ENCODE measurements at places on chromosomes 11 and 22. TPM values are rescaled to one million over a fixed set of nuclear protein-coding genes. Genes with fewer than 3 reads are reported as not detected.
A peak's percentile ranks its signal among the peaks of the same experiment; 100 is the strongest.

Gene EPS8L2
- total RNA-seq: 127 TPM

Gene NTM
- total RNA-seq: not detected

Gene DLG2
- total RNA-seq: 0.58 TPM

GRCh38 chr11:107196732-107197131 is 178.5 kb upstream of the GUCY1A2 start:
- H3K4me1 ChIP-seq: no peaks in the 10 kb centered on the region
- H3K36me3 ChIP-seq: no peaks in the 10 kb centered on the region
- peaks cover 5% of the 10 kb centered on the region for H3K27me3 ChIP-seq
- DNase-seq: peak; percentile 23
- no peak overlapping the region for H3K27ac ChIP-seq
- H3K4me3 ChIP-seq: no peak overlapping the region

- no peak overlapping the region for H3K4me3 ChIP-seq
- DNase-seq: no peak
- H3K4me1 ChIP-seq: peaks cover 3% of the 10 kb centered on the region
- H3K27me3 ChIP-seq: peaks cover 14% of the 10 kb centered on the region
- no peak overlapping the region for H3K27ac ChIP-seq
- no peaks in the 10 kb centered on the region for H3K36me3 ChIP-seq
Observed at GRCh38 chr11:64726211-64726641, 3.2 kb upstream of the NRXN2 start.

DNA sequence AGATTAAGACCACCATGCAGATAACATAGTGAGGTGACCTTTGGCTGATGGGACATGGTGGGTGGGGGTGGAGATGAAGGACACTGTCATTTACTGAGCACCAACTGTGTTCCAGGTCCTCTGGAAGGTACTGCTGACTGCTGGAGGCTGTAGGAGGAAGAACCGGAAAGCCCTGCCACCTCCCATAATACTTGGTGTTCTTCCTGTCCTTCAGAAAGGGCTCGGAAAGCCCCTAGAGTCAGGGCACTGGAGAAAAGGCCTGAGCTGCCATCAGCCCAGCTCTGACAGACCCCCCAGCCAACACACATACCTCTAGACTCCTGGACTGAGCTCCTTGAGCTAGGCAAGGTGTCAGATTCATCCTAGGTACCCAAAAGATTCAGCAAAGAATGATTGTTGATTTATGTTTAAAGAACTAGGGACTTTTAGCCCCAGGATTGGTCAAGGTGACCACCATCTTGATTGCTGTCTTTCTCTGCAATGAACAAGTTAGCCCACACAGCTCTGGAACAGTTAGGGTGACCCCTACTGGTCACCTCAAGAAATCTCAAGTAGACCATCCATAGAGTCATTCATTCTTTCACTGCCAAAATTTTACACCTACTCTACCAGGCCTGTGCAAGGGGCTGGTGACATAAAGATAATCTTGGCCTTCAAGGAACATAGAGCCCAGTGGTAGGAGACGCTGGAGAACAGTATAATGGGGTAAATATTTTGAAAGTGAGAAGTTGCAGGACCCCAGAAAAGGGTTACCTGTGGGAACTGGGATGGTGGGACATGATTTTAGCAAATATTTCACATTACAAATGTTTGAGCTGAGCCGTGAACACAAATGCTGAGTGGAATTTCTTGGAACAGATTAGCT is 39.4 kb downstream of the IRAG1 start:
- DNase-seq: peak; percentile 62
- no peaks in the 10 kb centered on the region for H3K27me3 ChIP-seq
- no peak overlapping the region for H3K4me3 ChIP-seq
- H3K27ac ChIP-seq: no peak overlapping the region

GRCh38 chr22:46018859-46019258 is 41.9 kb upstream of the WNT7B start:
- H3K27ac ChIP-seq: peak overlapping the region; percentile 72
- H3K36me3 ChIP-seq: no peaks in the 10 kb centered on the region
- H3K27me3 ChIP-seq: no peaks in the 10 kb centered on the region
- no peak overlapping the region for H3K4me3 ChIP-seq
- peaks cover 43% of the 10 kb centered on the region for H3K4me1 ChIP-seq

DNA sequence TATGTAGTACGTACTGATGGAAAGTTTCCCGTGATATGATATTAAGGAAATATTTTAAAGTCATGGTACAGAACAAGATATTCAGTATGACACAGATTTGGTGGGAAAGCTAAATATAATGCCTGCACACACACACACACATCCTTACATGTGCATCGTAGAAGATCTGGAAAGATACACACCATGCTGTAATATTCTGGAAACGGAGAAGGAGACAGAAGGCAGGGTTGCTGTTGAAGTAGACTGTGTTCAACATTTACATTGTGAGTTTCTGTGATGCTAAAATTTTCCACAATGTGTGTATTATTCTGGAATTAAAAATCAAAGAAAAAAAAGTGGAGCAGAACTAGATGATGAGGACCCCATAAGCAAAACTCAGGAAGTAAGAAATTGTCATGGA is 118.0 kb downstream of the RRAS2 start:
- peaks cover 57% of the 10 kb centered on the region for H3K27me3 ChIP-seq
- H3K4me1 ChIP-seq: no peaks in the 10 kb centered on the region
- no peak overlapping the region for H3K27ac ChIP-seq
- no peak for DNase-seq
